ENCODE measurements at places on chromosomes 5 and 9.

- no peak for DNase-seq
Observed at GRCh38 chr5:58544926-58545325, 37.9 kb upstream of the RAB3C start.

- DNase-seq = no peak
Observed at GRCh38 chr5:114999176-114999575, 170.5 kb downstream of the TRIM36 start.

DNA sequence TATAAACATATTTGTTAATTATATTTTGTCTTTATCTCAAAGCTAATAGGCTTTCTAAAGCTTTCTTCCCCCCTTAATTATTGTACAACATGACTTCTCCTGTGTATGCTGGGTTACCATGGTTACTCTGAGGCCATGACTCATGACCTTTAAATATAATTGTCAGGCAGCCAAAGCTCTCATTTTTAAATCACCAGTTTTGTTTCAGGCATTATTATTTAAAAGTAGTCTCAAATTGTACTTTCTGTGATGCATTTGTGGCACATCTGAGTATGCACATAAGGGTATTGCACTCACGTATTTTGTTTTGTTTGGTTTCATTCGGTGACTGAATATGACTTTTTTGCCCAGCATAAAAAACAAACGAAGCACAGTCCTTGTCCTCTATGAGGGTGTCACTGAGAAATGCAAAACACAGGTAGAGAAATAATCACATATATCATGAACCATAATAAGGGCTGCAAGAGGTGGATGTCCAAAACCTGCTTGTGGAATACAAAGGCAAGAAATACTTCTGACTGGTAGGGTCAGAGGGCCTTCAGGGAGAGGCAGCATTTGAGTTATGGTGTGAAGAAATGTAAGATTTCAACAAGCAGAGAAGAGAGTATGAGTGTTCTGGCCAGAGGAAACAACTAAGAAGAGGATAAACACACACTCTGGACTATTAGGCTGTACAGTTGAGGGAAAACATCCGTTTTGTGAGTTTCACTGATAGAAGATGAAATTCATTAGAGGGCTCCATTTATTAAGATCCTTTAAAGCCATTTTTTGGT is 2.1 kb downstream of the CCDC192 start:
- no peak for DNase-seq

- no peak for DNase-seq
Observed at GRCh38 chr9:70534471-70534870, 120.0 kb upstream of the KLF9 start.

GRCh38 chr9:123763910-123764588 is 165.9 kb downstream of the DENND1A start:
- no peak for DNase-seq

DNA sequence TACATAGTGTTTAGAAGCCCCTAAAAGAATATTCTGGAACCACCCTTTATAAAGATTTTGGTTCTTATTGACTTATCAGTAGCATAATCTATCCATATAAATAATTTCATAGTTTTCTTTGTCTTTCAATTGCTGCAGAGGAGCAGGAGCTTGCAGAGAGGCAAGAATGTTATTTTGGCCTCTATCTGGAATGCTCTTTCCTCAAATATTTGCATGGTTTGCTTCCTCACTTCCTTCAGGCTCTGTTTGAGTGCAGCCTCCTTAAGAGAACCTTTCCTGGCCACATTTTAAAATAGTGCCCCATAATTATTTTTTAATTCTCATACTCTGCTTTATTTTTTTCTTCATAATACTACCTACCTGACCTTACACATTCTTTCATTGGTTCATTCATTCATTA is 1.5 kb downstream of the C5 start:
- DNase-seq = no peak

GRCh38 chr5:11050596-11051304 is 289.7 kb upstream of the DAP start:
- DNase-seq = no peak

- DNase-seq = no peak
Observed at GRCh38 chr9:133274236-133275104, 531 bp downstream of the ABO start.

DNA sequence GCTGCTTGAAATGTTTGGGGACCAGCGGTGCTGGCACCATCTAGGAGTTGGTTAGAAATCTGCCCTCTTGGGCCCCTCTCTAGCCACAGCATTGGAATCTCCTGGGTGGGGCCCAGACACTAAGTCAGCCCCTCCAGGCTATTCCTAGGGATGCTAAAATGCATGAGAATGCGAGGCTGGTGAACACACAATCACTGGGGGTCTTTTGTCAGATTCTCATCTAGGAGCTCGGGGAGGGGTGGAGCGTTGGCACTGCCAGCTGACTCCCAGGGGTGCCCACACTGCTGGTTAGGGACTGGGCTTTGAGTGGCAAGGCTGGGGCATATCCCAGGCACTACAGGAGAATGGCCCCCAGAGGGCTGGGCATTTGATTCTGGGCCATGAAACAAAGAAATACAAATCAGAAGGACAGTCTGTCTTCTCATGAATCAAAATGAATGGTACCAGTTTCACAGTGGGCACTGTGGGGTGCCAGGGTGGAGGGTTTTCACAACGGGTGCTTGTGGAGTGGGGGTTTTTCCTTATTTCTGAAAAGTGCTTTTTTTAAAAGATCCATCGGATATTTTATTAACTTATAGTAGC is 127.8 kb upstream of the RAPGEF1 start:
- no peak for DNase-seq

DNA sequence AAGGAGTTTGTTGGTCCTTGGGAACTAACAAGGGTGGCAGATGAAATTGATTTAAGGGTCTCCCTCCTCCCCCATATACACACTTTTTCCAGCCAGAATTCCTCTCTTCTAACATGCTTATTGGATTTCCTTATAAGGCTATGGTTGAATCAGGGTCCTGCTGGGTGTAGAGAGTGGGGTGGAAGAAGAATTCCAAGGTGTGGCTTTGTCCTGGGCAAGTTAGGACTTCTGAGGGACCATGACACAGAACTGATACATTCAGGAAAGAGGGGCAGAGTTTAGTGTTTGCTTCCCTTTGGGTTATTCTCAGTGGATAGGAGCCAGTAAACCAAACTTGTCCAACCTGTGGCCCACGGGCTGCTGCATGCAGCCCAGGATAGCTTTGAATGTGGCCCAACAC is 116.5 kb downstream of the SNX18 start:
- DNase-seq = no peak

DNA sequence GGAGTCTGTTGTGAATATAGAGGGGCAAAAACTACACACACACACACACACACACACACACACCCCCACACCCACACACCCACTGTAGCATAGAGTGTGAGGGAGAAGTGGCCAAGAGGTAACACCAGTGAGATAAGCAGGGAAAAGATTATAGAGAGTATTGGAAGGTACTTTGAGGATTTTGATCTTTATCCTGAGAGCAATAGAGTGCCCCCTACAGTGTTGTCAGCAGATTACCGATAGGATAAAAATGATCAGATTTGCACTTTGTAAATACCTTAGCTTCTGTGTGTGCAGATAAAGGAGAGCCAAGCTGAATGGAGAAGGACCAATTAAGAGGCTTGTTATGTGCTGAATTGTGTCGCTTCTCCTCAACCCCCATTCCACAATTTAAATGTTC is 32.3 kb downstream of the ERCC6L2 start:
- no peak for DNase-seq

- no peak for DNase-seq
Observed at GRCh38 chr9:19397845-19398244, 11.0 kb upstream of the ACER2 start.

- no peak for DNase-seq
Observed at GRCh38 chr5:142386137-142387023, 61.6 kb upstream of the SPRY4 start.

DNA sequence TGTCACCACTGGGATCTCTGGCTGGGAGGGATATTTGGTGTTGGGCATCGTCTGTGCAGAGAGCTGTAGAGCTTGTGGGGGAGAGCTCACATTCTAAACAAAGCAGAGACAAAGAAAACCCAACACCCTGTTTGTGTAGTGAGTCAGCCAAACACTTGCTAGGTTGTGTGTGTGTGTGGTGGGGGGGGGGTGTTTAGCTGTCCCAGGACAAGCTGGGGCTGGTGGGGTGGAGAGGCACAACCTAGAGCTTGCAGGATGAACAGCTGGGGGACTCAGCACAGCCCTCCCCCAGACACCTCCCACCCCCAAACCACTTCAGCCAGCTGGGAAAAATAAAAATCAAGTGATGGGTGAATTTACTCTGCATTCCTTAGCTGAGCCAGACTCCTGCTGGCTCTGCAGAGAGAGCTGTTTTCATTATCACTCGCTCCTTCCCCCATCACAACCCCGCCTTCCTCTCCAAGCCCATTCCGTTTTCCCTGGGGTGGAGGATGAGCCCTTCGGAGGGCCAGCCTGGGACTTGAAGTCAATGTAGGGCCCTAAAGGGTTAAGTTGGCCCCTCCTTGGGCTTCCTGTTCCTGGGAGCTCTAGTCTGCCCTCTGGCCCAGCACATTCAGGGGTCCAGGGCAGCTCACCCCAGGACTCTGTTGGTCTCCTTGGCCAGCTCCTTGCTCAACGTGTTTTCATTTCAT is 2.6 kb downstream of the OLFML2A start:
- DNase-seq = no peak

- no peak for DNase-seq
Observed at GRCh38 chr5:91006713-91007112, 376.4 kb downstream of the ARRDC3 start.

DNA sequence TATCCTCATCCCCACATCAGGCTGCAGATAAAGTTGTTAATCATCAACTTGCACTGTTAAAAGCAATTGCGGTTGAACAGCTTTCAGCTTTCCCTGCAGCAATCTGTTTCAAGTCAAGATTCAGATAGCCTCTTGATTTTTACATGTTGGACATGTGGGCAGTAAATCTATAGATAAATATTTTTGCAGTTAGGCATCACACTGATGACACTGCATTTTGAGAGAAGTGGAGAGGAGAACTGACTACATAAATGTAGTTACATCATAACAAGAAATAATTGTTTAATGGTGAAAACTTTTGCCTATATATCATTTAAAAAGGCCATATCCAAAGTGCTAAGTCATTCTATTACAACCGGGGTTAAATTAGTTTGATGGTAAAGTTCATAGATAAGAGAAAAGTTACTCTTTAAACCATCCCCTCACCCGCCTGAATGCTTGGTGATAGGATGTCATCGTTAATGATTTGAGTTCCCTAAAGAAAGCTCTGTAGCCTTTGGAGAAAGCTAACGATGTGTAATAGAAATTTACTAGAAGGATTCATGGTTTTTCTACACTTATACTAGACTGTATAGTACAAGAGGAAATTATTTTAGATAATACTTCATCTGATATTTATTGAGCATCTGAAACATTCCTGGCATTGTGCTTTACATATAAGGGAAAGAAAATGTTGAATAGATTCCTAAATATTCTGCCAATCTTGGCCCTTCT is 30.8 kb upstream of the ALDH1A1 start:
- no peak for DNase-seq

DNA sequence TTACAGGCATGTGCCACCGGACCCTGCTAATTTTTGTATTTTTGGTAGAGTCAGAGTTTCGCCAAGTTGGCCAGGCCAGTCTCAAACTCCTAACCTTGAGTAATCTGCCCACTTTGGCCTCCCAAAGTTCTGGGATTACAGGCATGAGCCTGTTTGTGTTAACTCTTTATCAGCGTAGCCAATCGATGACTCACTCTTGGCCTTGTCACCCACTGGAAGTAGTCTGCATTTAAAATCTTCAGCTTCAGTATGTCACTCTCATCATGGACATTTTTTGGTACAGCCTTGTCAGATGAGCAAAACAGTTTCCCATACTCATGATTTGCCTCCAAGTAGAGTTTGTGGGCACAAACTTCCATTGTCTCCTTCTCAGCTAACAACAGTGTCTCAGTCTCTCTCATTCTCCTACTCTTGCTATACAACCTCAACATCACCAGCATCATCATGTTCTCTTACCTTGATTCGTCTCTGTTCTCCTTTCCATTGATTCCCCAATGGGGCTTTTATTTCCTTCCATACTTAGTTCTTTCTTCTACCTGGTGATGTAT is 22.5 kb downstream of the MUSK start:
- no peak for DNase-seq

DNA sequence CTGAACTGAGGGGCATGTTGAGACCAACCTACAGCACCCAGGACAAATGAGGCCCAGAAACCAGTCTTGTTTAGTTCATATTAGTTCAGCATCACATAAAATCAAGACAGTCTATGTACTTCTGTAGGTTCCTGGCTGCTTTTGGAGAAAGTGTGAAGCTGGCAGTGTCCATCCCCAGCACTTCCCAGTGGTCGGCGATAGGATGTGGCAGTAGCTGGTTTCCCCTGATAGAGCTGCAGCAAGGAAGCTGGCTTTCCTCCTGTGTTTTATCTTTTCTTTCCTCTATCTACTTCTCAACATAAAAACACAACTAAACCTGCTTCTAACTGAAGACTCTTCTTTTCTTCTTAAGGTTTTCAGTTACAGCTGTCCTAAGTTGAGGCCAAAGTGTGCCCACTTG is 43.0 kb upstream of the SLC46A2 start:
- DNase-seq = no peak

DNA sequence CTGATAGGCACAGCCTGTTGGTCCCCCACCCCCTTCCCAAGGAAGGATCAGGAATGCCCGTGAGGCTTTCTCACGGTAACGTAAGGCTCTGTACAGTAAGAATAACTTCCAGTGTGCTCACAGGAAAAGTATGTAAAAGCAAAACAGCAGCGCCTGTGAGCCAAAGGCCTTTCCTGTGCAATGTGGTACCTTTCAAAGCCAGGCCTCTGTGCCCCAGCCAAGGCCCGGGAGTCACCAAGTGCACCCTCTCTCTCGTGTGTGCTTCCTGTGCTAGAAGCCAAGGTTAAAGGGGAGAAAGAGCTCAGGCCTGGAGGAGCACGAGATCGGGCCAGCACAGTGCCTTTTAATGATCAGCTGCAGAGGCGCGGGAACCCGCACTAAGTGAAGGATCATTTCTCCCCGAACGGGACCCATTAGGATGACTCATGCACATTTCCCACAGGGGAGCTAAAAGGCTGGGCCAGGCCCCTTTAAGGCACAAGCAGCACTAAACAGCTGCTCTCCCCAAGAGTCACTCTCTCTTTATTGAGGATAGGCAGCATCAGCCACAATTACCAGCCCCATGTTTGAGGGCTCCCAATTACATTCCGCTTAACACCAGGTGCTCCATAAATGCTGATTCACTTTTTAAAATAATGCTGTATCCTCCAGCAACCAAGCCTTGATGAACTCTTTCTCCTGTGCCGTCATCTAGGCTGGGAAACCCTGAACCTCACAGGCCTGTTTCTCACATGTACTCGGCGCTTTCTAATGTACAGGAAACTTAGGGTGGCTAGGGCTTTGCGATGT is 42.8 kb downstream of the SHB start:
- no peak for DNase-seq

- no peak for DNase-seq
Observed at GRCh38 chr5:29794141-29794787, 1399.2 kb upstream of the CDH6 start.

DNA sequence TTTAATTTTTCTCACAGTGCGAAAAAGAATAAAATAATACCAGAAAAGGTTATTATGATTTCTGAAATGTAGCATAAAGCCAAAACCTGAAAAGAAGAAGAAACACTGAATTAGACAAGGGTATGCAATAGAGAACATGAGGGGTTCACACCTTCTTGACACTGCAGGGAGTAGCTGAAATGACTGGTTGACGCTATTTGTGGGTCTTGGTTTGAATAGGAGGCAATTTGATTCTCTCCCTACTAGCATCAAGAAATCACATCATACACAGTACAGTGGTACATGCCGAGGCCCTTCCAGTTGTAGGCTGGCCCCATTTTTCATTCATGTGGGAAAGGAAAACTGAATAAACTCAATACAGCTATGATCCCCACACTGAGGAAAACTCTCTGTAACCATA is 68.6 kb downstream of the NR3C1 start:
- no peak for DNase-seq

Data from CD4-positive, alpha-beta T cell treated with Interleukin-4 for 1 hour (primary cell).